Activated CD4-positive, alpha-beta T cell treated with anti-CD3 and anti-CD28 coated beads for 24 hours (primary cell): ENCODE measurements at places on chromosomes 6 and 20.

DNA sequence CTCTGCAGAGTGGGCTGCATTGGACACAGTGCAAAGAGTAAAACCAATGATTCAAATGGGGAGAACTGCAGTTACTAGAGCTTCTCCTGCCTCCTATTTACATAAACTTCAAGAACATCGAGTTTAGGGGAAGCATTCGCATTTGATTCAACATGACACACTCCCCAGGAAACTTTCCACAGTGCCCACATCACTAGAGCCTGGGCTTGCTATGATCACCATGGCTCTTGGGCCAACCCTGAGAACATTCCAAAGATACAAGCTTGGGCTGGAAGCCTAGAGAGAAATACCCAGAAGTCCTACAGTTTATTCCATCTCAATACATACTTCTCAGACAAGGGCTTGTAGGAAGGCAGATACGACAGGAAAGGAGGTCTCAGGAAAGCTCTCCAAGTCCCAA lies 337.9 kb downstream of the CD83 start:
- DNase-seq = no peak

- no peak for DNase-seq
Measured at GRCh38 chr6:123042401-123042800, 46.4 kb downstream of the CLVS2 start.

GRCh38 chr20:23477223-23477622 lies 13.7 kb upstream of the CST8 start:
- DNase-seq = no peak

DNA sequence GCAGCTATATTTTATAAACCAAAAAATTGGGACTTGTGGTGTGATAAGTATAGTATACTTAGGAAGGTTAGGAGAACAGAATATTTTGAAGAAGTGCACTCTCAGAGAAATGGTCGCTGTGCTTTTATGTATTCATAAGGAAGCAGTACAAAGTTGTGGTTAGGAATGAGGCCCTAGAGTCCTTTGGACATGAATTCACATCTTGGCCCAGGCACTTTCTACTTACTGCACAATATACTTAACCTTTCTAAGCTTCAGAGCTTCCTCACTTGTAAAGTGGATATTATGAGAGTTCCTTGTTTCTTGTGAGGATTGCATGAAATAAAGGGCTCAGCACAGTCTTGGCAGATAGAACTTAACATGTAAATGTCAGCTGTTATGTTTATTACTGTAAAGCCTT lies 21.0 kb upstream of the SERINC3 start:
- no peak for DNase-seq

GRCh38 chr20:19320005-19320404 lies 107.6 kb downstream of the SLC24A3 start:
- DNase-seq = no peak

DNA sequence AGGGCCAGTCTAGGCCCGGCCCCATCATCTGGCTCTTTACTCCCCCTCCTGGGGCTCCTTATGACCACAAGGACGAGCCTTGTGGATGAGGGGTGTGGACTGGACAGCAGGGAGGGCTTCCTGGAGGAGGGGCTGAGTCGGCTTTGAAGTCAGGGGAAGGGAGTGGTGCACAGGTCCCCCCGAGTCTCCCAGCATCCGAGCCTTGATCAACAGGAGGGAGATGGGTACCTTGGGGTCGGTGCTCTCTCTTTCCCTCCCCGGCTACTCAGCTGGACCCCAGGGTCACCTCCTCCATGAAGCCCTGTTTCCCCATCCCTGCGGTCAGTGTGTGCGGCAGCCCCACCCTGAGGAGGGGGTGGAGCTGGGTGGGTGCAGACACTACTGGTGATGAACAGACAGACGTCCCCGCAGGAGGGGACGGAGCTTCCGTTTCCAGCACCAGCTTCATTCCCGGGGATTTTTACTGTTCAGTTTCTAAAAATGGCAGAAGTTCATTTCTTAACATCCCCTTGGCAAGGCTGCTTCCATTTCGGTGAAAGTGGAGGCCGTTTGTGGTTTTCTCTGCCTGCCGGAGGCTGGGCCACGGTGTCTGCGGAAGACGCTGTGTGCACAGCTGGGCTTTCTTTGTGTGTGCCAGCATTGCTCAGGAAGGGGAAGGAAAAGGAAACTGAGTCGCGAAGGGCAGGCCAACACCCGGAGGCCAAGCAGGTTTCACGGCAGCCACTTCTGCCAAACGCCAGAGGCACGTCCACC lies 19.6 kb downstream of the NTSR1 start:
- DNase-seq = no peak

DNA sequence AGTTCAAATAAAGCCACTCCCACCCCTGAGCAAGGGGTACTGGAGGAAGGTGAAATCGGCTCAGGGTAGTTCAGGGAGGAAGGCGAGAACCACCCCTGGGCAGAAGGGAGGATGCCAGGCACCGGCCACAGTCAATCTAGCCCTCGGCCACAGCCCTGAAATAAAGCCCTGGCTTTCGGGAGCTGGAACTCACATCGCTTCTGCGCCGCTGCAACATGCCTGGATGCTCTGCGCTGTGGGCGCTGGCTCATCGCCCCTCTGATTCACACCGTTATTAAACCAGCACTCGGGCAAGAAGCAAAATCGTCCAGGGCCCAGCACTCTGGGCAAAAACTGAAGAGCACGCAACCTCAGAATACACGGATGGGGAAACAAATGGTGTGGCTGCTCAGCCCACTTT lies 136.9 kb upstream of the RREB1 start:
- no peak for DNase-seq
